Trophoblast cell (in vitro differentiated cells and primary cell): ENCODE measurements at places on chromosomes 5 and 9.

DNA sequence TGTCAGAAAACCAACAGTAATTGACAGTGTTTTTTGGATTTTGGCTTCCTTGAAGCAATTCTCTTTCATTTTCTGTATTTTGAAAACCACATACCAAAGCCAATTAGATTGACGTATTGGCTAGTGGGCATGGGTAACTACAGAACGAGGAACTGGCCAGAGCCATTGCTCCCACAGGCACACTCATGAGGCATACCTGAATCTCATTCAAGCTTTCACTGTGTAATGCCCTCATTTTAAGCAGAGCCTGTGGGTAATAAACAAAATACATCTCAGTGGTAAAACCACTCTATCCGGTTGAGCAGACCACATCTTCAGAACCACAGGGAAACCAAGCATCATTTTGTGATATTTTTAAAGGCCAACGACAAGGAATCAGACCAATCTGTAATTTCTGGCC is 394.1 kb downstream of the ZNF608 start:
- no peak overlapping the region for H3K4me3 ChIP-seq
- H3K27me3 ChIP-seq = no peaks in the 10 kb centered on the region
- no peaks in the 10 kb centered on the region for H3K36me3 ChIP-seq
- H3K4me1 ChIP-seq = no peaks in the 10 kb centered on the region

GRCh38 chr9:3434594-3434993 is 91.2 kb downstream of the RFX3 start:
- no peaks in the 10 kb centered on the region for H3K4me1 ChIP-seq
- peak; percentile 9 for DNase-seq
- no peaks in the 10 kb centered on the region for H3K36me3 ChIP-seq

- no peaks in the 10 kb centered on the region for H3K36me3 ChIP-seq
- DNase-seq = no peak
- no peak overlapping the region for H3K27ac ChIP-seq
- H3K4me3 ChIP-seq = no peak overlapping the region
- no peaks in the 10 kb centered on the region for H3K27me3 ChIP-seq
Observed at GRCh38 chr5:67029481-67029880, 167.1 kb downstream of the CD180 start.

- H3K27ac ChIP-seq = no peak overlapping the region
- no peaks in the 10 kb centered on the region for H3K4me1 ChIP-seq
- H3K4me3 ChIP-seq = no peak overlapping the region
- no peaks in the 10 kb centered on the region for H3K36me3 ChIP-seq
- H3K27me3 ChIP-seq = no peaks in the 10 kb centered on the region
Observed at GRCh38 chr5:163571744-163572143, 66.3 kb downstream of the MAT2B start.

DNA sequence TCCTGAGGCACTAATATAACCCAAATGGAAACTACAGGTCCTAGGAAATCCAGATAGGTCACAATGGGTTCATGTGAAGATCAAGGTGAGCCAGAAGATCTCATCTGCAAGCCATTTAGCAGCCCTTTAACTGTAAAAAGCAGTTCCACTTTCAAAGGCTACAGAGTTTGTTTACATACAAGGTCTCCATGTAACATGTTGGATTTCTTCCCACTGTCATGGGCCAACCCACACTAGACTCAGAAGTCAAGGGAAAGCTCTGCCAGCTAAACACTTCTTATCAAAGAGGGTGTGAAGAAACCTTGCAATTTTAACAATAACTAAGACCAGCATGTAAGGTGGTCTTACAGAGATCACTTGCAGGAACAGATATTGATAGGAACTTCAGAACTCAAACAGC is 3.8 kb upstream of the CTNNAL1 start:
- peaks cover 8% of the 10 kb centered on the region for H3K4me1 ChIP-seq
- H3K36me3 ChIP-seq = peaks cover 3% of the 10 kb centered on the region
- no peak overlapping the region for H3K4me3 ChIP-seq
- no peak for DNase-seq
- no peak overlapping the region for H3K27ac ChIP-seq

GRCh38 chr9:83013867-83014605 is 48.9 kb downstream of the RASEF start:
- no peak overlapping the region for H3K4me3 ChIP-seq
- no peak overlapping the region for H3K27ac ChIP-seq
- no peaks in the 10 kb centered on the region for H3K27me3 ChIP-seq
- no peak for DNase-seq
- no peaks in the 10 kb centered on the region for H3K4me1 ChIP-seq

- no peak overlapping the region for H3K4me3 ChIP-seq
- H3K27ac ChIP-seq = no peak overlapping the region
- peaks cover 3% of the 10 kb centered on the region for H3K4me1 ChIP-seq
- DNase-seq = no peak
Observed at GRCh38 chr9:16434526-16434925, 435.9 kb downstream of the BNC2 start.

- H3K27ac ChIP-seq = no peak overlapping the region
- no peak overlapping the region for H3K4me3 ChIP-seq
- peaks cover 1% of the 10 kb centered on the region for H3K36me3 ChIP-seq
- H3K27me3 ChIP-seq = no peaks in the 10 kb centered on the region
Observed at GRCh38 chr9:125574126-125574877, 132.7 kb downstream of the MAPKAP1 start.

- DNase-seq = peak; percentile 36
- no peak overlapping the region for H3K27ac ChIP-seq
- no peaks in the 10 kb centered on the region for H3K36me3 ChIP-seq
- H3K4me1 ChIP-seq = no peaks in the 10 kb centered on the region
- H3K27me3 ChIP-seq = no peaks in the 10 kb centered on the region
- H3K4me3 ChIP-seq = no peak overlapping the region
Observed at GRCh38 chr5:171541341-171541776, 121.9 kb downstream of the FGF18 start.

- H3K27me3 ChIP-seq = no peaks in the 10 kb centered on the region
- H3K4me3 ChIP-seq = no peak overlapping the region
- peaks cover 4% of the 10 kb centered on the region for H3K4me1 ChIP-seq
- DNase-seq = no peak
- no peak overlapping the region for H3K27ac ChIP-seq
Observed at GRCh38 chr5:125481506-125482465, 735.3 kb upstream of the ZNF608 start.

- DNase-seq = no peak
- H3K4me3 ChIP-seq = no peak overlapping the region
- H3K36me3 ChIP-seq = peaks cover 17% of the 10 kb centered on the region
Observed at GRCh38 chr9:79578891-79579290, 7.1 kb downstream of the TLE4 start.

DNA sequence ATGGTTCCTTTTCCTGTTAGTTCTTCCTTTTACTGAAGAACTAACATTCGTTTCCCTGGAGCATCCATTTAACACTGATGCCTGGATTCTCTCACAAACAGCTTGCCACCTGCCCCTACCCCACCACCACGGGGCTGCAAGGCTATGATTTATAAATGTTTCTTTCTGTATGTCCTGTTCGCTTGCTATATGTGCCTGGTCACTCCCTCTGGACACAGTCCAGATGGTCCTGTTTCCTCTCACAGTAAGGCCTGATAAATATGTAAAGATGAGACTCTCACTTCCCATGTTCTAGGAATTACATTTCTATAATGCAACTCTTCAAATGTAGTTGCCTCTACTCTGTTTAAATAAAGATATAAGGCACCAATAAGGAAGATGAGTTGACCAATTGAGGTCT is 146.4 kb upstream of the SHB start:
- no peak overlapping the region for H3K4me3 ChIP-seq
- H3K36me3 ChIP-seq = no peaks in the 10 kb centered on the region
- peaks cover 3% of the 10 kb centered on the region for H3K4me1 ChIP-seq
- DNase-seq = no peak
- H3K27me3 ChIP-seq = peaks cover 1% of the 10 kb centered on the region

GRCh38 chr9:112881331-112881730 is 9.3 kb downstream of the SLC46A2 start:
- H3K27ac ChIP-seq = no peak overlapping the region
- H3K4me1 ChIP-seq = peaks cover 8% of the 10 kb centered on the region
- H3K36me3 ChIP-seq = no peaks in the 10 kb centered on the region
- peak; percentile 77 for DNase-seq
- no peaks in the 10 kb centered on the region for H3K27me3 ChIP-seq

GRCh38 chr5:128667152-128667551 is 129.1 kb upstream of the FBN2 start:
- no peaks in the 10 kb centered on the region for H3K4me1 ChIP-seq
- H3K27ac ChIP-seq = no peak overlapping the region
- H3K36me3 ChIP-seq = no peaks in the 10 kb centered on the region
- no peaks in the 10 kb centered on the region for H3K27me3 ChIP-seq
- peak; percentile 28 for DNase-seq
